ENCODE measurements at places on chromosomes 2 and 18.

- no peak for DNase-seq
These were observed 69.4 kb upstream of the CBLN2 start for GRCh38 chr18:72613534-72613930.

- DNase-seq: no peak
These were observed 27.5 kb downstream of the TSHZ1 start for GRCh38 chr18:75238100-75238499.

- DNase-seq: no peak
These were observed 318.0 kb upstream of the NRP2 start for GRCh38 chr2:205364261-205364660.

- DNase-seq: no peak
These were observed 1.1 kb upstream of the BOLL start for GRCh38 chr2:197786010-197786877.

DNA sequence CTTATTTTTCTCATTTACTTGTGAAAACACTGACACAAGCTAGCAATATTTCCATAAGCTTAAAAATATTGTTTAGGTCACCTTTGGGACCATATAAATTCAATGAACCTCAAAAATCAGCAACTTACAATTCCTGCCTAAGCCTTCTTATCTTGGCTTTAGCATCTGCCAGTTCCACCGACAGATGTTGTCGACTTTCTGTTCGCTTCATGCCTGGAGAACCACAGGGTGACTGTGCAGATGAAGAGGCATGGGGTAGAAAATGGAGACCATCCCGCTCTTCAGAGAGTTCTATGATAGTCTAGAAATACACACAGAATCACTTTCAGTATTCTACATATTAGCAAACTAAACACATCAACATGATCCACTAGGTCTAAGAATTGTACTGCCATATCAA, 64.2 kb downstream of the CCDC88A start:
- no peak for DNase-seq

- no peak for DNase-seq
These were observed 203.1 kb downstream of the KLHL29 start for GRCh38 chr2:23588106-23588505.

- DNase-seq: no peak
These were observed 73.8 kb downstream of the TGFA start for GRCh38 chr2:70479816-70480215.

GRCh38 chr2:62505750-62506420, at the start of gene TMEM17:
TMEM17 (minus strand) TSS chr2:62506195; CDS start chr2:62506129, 66 bp downstream.
- no peak for DNase-seq

GRCh38 chr2:168118733-168119514, 128.5 kb downstream of the STK39 start:
- DNase-seq: no peak

GRCh38 chr18:9172506-9173127, 36.0 kb downstream of the ANKRD12 start:
- DNase-seq: no peak

DNA sequence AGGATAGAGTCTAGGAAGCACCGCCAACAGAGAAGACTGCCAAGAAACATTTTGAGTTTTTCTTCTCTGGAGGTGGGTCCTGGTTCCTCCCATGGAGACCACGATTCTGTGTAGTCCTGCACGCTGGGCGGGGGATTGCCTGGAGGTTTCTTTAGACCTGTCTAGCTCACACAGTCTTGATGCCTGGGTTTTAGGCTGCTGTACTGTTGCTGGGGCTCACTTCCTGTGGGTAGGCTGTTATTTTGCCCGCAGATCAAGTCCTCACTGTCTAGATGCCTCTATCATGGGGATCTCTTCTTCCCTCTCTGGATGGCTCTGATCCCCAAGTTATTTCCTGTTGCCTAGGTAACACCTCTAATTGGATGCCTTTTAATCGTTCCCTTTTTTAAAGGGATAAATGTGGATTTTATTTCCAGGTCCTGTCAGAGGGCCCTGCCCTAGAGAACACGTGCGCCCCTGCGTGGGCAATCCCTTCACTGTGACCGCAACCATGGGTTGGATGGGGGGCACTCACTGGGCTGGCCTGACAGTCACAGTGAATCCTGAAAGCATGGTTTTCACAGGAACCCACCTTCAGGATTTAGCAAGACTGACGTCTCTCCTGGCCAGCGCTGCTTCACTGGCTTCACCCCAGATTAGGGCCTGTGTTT, 115.7 kb downstream of the MSH2 start:
- no peak for DNase-seq

- DNase-seq: no peak
These were observed 39.3 kb upstream of the SH3RF3 start for GRCh38 chr2:109089602-109090300.

GRCh38 chr18:69397096-69397495, 3.6 kb upstream of the DOK6 start:
- no peak for DNase-seq

DNA sequence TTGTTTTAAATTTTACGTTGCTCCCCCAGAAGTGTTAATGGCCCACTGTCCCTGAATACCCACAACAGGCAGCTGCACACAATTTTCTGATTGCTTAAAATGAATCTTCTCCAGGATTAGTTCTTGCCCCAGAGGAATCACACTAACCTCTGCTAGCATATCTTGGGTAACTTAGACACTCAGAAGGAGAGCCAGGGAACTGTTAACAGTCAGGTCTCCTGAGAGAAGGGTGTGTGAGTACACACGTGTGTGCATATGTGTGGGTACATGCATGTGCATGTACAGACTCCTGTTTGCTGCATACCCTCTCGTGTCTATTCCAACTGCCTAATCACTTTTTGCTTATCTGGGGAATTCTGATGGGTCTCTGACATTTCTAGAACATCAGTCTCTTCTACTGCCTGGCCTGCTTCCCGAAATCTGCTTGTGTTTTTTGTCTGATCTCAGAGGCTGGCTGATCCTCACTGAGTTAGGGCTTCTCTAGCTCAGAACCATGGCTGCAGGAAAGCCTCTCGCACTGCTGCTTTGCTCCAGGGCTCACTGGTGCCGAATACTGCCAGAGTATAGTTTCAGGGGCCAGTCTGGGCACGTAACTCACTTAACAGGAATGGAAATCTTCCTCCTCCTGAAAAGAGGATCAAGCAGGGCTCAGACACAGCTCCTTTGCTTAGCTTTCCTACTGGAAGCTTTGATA, 62.8 kb downstream of the PRELID3A start:
- no peak for DNase-seq

DNA sequence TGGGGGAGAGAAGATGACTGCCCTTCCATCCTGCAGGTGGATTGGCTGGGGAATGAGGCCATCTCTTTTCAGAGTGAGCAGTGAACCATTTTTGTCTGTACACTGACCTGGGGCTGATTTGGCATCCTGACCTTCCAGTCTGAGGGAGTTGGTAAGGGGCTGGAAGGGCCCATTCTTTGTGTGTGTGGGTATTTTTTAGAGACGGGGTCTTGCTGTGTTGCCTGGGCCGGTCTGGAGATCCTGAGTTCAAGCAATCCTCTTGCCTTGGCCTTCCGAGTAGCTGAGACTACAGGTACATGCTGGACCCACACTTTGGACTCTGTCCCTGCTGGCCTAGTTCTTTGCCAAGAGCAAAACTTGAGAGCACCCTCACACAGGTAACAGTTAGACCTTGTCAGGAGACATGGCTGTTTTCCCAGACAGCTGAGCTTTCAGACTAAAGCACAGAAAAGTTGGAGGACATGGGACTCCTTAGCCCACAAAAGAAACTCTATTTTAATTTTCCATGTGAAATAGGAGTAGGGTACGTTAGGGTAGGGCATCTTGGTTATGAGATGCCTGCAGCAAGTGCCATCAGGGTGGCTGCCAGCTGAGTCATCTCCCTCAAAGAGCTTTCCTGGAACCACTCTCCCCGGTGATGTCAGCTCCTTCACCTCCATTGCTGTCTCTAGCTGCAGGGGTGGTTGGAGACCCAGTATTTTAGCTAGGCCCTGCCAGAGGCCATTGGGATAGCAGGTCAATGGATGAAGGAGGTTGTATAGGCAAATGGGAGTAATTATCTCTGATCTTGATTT, 60.7 kb downstream of the DGKD start:
- no peak for DNase-seq

DNA sequence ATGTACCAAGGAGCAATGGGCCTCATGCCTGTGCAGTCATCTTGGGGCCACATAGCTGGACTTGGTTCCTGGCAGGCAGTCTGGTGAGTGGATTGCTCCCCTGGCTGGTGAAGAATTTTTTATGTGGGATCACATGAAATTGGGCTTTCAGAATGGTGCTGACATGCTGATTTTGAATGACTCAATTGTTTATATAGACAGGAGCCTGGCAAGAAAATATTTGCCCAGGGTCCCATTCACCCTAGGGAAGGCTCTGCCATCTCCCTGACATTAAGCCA, 266.9 kb downstream of the DYSF start:
- DNase-seq: no peak

- DNase-seq: no peak
These were observed 5.4 kb upstream of the CDCA7 start for GRCh38 chr2:173349287-173349686.

- DNase-seq: no peak
These were observed 128.5 kb upstream of the RAB12 start for GRCh38 chr18:8480506-8481328.

DNA sequence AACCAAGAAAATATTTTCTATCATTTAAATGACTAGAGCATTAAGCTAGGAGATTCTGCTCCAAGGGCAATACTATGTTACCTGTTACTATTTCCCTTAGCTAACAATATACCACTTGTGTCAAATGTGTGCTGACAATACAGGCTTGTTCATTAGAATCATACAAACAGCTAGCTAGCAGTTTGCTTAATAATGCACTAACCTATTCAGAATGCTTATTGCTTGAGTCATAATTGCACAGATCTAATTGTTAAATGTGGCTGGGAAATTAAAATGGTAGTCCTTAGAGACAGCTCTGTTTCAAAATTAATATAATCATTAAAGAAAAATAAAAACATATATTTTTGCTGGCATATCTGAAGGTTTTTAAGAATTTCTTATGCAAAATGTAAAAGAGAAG, 344.2 kb downstream of the ERBB4 start:
- no peak for DNase-seq

DNA sequence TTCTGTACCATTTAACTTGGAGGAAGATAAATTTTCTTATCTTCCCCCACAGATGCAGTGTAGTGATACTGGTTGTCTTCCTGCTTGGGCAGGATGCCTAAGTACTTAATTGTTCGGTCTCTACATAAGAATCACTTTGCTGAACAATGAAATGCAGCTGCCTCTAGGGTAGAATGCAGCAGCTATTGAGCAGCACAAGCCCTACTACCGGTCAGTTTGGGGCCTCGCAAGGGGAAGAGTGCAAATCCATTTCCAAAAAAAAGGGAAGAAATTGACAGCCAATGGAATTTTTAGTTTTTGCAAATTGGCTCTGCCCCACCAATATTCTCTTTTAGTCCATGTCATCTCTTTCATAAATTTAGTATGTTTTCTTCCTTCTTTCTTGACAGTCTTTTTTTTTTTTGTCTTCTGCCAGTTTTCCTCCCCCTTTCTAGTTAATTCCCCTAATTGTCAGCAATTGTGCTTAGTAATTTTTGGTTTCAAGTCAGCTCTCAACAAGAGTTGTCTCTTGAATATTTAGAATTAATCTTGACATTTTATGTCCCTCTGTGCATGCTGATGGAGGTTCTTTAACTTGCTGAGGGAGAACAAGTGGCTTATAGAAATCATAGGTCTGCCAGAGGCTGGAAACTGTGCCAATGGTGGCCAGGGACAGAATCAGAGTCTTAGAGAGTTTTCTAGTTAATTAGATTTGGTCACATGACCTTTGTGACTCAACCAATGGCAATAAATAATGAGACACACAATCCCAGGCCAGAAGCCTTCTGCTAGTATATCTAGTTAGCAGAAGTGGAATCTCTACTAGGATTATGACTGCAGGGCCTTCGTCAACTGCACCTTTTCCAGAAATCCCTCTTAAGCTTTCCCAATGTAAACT, 270.0 kb downstream of the CTNNA2 start:
- no peak for DNase-seq

DNA sequence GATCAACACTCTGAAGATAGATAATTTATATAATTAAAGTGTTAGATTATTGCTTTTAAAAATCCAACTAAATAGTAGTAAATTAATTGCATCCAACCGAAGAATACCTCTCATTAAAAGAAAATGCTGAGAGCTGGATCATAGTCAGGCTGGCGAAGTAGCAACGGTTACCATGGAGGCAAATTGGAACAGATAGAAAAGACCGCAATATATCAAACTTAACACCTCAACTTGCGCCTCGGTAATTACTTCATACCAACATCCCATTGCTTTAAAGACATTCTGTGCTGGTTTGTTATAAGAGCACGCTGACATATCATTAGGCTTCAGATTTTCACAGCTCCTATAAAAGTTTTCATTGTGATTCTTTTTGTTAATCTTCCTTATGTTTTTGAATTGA, 183.8 kb upstream of the ZC3H15 start:
- DNase-seq: no peak

DNA sequence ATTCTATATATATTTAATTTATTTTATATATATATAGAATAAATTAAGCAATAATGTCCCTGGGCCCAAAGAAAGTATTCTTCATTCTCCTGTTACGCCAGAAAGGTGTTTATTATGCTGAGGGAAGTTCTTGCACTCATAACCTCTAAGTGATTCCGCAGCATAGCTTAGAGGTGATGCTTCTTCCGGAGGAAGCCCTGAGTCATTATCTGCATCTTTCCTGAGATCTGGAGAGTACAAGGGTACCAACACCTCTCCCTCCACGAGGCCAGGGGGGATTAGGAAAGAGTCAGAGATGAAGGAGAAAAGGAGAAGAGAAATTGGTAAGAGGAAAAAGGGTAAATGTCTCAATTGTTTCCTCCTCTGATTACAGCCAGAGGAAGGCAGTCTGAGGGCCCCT, 43.1 kb upstream of the RTN4 start:
- no peak for DNase-seq

DNA sequence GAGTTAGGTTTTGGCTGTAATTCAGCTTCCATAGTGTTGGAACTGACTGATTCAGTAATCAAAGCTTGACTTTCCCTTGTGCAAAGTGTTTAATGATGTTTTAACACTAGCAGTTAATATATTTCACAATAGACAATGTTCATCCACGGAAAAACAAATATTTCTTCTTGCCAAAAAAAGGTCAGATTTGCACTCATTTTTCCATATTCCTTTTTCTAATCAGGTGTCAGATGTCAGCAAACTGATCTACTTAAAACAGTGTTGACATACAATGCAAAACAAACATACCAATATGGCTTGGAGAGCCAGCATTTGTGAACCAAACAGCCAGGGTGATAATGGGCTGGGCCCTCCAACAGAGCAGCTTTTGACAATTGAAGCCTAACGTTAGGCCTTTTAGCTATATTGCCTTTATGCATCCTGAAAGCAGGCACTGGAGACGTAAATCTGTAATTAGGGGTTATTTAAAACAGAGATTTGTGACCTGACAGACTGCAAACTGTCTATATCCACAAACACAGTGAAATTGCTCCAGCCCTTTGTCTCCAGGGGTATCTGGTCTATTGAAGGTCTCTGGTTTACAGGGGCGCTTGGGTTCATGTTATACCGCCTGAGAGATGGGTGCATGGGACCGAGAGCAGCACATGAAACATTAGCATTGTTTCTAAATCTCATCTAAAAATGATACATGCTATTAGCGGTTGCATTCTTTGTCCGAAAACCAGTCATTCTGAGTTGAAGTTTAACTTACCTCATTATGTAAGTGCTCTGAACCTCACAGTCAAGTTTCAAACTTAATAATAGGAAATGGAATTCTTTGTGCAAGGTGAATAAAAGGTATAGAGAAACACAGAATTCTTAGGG, 7.1 kb upstream of the CDCA7 start:
- DNase-seq: no peak

Measured in stimulated activated CD8-positive, alpha-beta memory T cell treated with anti-CD3 and anti-CD28 coated beads, Interleukin-4, amount 100 ng/mL, for 1 hour (primary cell).